ENCODE measurements at places on chromosomes 1 and 21.

- DNase-seq: no peak
These were observed 10.2 kb upstream of the PRDX1 start for GRCh38 chr1:45531873-45532272.

- no peak for DNase-seq
These were observed 22.0 kb upstream of the IFNAR1 start for GRCh38 chr21:33302796-33303195.

DNA sequence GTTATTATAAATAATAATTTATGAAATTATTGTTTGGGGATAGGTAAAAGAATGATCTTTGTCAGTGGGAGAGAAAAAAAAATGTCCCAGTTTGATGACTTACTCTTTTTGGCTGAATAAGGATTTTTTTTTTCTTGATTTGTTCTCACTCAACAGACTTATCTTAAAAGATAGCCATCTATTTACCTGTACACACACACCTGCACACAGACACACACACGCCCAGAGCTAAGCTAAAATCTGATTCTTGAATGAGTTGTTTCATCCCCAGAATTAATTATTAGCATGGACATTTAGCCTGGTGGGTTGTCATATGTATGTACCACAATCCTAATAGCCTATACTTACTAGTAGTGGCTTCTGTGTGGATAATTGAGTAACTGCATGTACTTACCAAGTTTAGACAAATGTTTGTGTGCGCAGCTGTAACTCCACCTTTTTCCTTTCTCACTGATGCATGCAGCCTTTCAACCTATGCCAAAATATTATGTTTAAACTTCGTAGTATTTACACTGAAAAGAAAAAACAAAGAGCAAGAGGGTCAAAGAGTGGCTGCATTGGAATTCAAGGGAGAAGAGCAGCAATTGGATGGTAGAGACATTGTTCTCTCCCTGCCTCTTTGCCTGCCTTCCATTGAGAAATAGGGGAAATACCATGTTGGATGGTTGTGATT is 174.3 kb downstream of the ADGRL2 start:
- no peak for DNase-seq

- no peak for DNase-seq
These were observed 42.4 kb upstream of the LRRC52 start for GRCh38 chr1:165501330-165501969.

GRCh38 chr1:154703170-154703569 is 95.2 kb upstream of the ADAR start:
- DNase-seq: no peak

DNA sequence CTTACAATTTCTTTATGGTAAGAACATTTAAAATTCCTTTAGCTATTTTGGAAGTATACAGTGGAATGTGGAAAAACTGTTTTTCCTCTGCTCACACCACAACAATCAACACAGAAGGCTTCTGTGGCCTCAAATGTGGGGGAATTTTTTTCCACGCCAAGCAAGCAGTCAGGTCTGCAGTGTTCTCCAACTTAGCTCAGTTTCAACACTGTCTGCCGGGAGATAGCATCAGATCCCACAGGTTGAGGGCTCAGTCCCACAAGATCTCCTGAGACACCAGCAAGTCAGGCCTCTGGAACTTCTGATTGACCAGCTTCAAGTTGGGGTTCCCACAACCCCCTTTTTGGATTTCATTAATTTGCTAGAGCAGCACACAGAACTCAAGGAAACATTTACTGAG is 50.3 kb downstream of the PTBP2 start:
- no peak for DNase-seq

GRCh38 chr1:182761396-182762395 is 27.9 kb upstream of the NPL start:
- no peak for DNase-seq

DNA sequence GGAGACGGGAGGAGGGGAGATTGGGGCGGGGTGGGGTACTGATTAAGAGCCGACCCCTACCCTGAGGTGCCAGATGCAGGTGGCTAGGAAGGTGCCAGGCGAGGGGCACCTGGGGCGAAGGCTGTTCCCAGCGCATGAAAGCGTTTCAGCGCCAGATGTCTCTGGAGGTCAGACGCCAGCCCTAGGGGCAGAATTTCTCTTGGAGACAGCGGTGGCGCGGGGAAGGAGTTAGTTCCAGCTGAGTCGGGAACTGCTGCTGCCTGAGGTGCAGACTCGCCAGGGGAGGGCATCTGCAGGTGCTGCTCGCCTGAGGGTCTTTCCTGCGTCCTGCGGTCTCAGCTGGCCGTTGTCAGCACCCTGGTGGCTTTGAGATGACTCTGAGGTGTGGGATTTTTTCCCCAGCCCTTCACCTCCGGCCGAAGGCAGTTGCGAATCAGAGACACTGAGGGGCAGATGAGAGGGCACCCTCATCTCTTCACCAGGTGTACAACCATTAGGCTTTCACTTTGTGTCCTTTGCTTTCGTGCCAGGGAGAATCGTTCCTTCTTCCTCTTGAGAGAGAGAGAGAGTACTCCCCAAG is 539 bp downstream of the CGN start:
- DNase-seq: peak; percentile 68

DNA sequence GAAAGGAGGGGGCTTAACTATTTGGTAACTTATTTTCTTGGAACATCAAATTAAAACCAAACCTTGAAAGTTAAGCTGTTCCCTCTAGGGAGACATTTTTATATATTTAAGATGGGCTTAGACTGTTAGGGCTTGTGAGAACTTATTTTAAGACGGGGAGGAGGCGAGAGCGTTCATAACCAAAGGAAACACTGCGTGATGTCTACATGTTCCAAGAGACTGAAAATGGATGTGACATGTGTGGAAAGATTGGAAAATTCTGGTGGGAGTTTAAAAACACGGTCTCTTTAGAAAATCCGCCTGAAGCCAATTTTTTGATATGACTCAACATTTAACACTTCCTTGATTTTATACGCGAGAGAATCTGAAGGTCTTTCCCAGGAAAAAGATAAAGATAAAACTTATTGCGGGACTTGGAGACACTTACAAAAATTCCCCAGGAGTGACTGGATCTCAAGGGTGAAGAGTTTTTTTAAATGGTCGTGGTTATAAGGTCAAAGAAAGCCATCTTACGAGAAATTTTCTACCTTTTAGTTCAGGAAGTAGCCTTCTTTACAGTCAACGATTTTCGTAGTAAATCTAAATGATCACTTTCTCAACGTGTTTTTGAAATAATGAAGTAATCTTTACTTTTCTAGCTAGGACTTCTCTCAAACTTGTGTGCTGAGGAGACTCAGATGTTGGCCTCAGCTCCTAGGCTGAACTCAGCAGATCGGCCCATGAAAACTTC is 828 bp downstream of the PNRC2 start:
- no peak for DNase-seq

- DNase-seq: peak; percentile 81
These were observed 37.1 kb upstream of the ARHGEF10L start for GRCh38 chr1:17502326-17502778.

DNA sequence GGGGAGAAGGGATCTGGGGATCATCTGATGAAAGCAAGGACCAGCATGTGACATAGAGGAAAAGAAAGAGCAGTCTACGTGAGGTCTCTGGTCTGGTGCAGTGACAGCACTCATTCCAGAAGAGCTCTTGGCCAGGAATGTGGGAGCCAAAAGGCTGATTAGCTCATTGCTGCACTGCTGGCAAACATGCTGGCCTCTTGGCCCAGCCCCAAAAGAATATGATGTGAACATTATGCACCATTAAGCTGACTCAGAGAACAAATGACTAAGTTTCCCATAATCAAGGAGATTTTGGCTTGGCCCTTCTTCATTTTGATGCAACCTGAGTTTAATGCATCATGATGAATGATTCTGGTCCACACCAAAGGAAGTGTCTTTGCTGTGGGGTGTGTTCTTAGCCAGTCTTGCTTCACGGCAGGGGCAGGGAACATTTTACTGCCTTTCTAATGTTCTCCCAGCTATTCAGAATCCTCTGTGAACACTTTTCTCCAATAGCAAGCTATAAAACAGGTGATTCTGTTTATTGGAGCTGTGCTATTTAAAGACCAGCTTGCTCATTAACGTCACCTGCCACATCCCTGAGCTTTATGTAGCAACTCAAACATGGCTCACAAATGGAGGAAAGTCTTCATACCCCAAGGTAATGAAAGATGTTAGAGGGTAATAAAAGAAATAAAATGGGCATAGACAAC is 55.1 kb downstream of the PCBP3 start:
- DNase-seq: no peak

DNA sequence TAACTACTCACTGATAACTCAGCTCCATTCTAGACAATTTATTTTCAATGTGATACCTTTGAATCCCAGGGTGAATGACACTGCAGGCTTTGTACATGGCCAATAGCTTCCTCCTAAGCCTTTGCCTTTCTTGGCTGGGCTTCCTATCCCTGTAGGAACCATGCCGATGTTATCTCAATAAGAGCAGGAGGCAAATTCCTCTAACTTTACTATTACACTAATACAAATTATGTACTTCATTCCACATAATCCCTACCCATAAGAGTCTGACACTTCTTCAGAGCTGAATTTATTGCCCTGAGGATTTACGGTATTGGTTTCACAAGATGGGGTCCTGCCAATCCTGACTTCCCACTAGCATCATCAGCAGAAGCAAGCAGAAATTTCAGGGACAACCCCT is 14.0 kb downstream of the TGFBR3 start:
- DNase-seq: no peak

DNA sequence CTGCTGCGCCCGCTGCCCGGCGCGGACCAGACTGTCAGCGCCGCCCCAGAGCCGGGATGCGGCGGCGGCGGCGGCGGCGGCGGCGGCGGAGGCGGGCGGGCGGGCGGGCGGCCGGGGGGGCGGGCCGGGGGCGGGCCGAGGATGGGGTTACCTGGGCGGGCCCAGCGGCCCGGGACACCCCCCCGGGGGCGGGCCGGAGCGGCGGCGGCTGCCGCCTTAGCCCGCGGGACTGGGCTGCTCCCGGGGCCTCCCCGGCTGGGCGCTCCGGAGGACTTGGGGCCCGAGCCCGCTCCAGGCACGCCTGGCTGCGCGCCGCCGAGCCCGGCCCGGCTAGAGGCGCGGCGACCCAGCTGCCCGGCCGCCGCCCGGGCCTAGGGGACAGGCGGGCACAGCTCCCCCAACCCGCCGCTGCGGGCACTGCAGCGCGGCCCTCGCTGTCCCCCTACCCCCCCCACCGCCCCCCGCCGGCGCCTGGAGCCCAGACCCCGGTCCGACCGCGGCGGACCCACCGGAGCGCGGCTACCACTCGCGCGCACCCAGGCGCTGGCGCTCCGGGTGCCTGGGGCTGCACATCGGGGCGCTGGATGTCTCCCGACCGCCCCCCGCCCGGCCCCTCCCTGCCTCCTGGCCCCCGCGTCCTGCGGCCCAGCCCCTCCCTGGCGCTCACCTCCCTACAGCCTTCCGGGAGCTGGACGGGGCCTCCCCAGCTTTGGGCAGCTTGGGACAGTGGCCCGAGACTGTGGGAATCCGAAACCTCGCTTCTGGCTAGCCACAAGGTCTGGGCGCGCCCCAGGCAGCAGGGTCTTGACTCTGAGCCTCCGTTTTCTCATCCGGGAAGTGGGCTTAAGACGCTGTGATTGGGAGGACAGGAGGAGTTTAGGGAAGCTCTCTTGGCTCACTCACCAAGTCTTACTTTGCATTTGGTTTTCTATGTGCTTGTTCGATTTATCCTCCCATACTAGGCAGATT is at the start of gene WNT4:
WNT4 (minus strand) TSS at position 33 of the 969 bp plus-strand sequence. CDS start 175 bp downstream, outside the sequence.
- DNase-seq: peak; percentile 12

GRCh38 chr21:34914239-34914638 is 134.9 kb downstream of the RUNX1 start:
- no peak for DNase-seq

DNA sequence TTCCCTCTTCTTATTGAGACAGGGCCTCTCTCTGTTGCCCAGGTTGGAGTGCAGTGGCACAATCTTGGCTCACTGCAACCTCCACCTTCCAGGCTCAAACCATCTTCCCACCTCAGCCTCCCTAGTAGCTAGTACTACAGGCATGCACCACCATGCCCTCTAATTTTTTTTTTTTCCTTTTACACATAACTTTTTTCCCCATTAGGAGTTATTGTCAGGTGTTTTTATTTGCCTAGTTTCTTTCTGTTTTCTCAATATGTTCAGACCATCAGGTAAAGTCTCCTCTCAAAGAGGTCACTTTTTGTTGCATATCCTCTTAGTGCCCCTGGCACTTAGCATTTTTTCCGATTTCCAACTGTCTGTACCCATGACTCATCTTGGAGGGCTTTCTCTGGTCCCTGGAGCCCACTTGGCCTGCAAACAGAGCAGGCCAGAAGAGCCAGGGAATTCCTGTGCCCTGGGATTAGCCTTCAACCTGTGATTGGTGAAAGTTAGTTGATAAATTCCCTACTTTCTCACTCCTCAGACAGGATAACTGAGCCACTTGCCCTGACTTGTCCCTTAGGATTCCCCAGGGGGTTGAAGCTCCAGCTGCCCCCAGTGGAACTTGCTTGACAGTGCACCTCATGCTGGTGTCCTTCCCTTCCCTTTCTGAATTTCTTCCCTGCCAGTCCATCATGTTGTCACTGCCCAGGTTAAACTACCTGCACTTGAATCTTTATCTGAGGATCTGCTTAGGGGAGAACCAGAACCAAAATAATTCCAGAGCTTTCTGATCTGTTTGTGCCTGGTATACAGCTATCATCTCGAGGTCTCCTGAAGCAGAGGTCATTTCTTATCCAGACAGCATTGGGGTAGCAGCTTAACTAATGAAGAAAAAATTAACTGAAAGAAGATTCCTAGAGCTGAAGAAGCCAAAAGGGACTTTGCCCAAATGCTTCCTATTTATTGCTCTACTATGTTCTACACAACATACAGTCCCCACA is 2.4 kb downstream of the NTPCR start:
- DNase-seq: peak; percentile 9

DNA sequence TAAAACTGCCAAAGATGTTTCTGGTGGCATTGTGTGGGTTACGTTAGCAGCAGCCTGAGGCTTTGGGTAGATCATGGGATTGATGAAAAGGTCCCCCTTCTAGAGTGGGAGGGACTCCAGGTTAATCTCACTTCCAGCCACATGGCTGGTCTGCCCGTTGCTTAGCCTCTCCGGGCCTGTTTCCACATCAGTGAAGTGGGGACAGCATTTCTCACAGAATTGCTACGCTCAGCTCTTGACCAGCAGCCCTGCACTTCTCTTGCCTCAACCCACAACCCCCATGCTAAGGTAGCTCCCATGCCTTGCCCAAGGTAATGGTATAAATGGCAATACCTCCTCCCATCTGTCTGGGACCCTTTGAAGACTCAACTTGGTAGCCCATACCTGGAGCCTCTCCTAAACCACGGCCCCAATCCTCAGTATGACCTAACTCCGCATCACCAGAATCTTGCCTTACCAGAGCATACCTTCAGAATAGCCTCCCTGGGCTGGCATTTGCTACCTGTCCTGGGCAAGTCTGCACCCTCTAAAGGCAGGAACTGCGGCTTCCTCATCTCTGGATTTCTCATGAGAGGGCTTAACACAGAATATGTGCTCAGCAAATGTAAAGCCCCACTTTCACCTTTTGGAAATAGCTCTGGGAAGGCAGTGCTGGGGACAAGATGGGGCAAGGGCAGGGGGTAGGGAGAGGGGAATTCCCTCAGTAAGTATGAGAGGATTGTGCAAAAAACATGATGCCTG is 10.9 kb upstream of the GUCA2A start:
- no peak for DNase-seq

Measured in NCI-H187 (cell line).